ENCODE measurements at places on chromosomes 7 and 10.

DNA sequence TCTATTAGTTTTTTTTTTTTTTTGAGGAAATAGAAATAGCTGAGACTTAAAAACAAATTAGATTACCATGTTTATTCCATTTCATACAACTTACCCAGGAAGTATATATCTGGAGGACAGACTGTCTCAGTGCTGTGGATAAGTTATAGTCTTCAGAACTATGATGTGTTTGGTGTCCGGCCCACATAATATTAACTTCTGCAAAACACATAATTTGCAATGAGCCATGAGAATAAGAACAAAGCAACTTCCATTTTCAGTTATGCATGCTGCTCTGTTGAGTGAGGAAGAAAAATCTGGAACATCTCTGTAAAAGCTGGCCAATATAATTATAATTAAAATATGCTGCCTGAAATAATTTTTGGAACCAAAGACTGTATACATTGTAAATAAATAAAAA lies 130.9 kb downstream of the AGMO start:
- DNase-seq = no peak

GRCh38 chr10:9898633-9899395 lies 1118.9 kb upstream of the CELF2 start:
- no peak for DNase-seq

DNA sequence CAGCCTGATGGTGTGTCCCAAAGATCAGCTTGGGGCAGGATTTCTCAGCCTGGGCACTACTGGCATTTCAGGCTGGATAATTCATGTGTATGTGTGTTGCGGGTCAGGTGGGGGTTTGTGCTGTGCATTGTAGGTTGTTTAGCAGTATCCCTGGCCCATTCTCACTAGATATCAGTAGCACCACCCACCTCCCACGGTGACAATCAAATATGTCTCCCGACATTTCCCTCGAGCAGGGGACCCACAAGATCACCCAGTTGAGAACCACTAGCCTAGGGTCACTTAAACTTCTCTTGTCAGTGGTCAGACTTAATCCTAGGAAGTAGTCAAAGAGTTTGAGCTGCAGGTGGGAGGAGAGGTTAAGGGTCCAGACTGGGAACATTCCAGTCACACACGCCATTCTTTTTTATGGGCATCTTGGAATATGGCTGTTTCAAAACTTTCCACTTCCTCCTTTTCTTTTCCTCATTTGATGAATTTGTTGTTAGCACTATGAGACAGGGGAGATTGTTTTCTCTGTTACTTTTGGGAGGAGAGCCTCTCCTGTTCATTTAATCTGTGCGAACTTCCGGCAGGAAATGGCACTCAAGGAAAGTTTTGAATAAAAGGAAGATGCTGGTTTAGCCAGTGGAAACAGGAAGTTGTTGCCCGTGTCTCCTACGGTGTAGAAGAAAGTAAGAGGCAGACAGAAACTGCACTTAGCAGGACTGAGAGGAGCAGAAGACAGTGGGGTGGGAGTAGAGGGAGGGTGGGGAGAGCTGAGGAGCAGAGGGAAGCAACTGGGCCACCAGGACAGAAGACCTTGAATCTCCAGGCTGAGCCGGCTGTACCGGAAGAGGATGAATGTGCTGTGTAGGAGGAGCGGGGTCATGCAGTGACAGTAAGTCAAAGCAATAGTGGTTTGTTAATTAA lies 17.6 kb upstream of the EXOC6 start:
- peak; percentile 25 for DNase-seq

DNA sequence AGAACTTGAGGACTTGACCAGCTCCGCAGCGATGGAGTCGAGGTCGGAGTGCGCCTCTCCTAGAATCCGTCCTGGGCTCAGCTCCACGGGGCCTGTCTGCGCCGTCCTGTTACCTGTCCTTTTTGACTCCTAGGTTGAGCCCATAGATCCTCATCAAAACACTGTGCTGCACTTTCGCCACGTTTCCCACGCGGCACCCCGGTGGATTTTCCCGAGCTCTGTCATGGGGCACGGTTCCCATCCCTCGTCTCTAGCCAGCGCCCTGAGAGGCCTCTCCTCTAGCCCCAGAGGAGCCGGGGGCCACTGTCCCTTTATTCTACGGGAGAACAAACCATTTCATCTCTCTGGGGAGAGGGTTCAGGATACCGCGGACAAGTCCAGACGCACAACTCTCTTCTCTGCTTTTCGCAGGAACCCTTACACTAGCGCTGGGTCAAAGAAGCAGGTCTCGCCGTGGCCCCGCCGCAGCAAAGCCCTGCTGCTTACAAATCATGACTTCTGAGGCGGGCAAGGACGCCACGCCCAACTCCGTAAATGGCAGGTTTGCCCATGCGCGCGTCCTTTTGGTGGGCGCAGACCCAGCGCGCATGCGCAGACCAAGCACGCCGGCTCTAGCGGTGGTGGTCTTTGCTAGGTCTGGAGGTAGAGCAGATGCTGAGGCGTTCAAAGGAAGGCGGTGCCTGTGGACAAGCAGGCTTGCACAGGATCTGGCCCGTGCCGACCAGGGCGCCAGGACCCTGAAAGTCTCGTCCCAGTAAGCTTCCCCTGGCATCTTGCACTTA lies 10.3 kb upstream of the ANKRD7 start:
- peak; percentile 79 for DNase-seq

GRCh38 chr10:113453351-113453750 lies 99.5 kb upstream of the HABP2 start:
- DNase-seq = no peak

GRCh38 chr10:14016011-14016536 lies 314.6 kb downstream of the FRMD4A start:
- DNase-seq = no peak

DNA sequence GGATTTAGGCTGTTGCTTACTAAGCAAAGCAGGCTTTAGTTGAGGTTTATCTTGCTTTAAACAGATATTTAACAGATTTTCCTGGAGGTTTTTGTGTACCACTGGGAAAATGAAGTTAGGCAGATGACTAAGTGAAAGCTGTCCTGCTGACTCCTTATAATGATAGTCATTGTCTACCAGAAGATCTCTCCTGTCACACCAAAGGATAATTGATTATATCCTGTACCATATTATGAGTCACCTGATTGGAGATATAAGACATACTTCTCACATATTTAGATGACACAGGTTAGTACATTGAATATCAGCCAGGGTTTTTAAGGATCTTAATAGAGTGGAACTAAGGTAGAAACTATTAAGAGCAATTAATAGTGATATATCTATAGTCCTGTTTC lies 68.4 kb downstream of the PTEN start:
- no peak for DNase-seq

DNA sequence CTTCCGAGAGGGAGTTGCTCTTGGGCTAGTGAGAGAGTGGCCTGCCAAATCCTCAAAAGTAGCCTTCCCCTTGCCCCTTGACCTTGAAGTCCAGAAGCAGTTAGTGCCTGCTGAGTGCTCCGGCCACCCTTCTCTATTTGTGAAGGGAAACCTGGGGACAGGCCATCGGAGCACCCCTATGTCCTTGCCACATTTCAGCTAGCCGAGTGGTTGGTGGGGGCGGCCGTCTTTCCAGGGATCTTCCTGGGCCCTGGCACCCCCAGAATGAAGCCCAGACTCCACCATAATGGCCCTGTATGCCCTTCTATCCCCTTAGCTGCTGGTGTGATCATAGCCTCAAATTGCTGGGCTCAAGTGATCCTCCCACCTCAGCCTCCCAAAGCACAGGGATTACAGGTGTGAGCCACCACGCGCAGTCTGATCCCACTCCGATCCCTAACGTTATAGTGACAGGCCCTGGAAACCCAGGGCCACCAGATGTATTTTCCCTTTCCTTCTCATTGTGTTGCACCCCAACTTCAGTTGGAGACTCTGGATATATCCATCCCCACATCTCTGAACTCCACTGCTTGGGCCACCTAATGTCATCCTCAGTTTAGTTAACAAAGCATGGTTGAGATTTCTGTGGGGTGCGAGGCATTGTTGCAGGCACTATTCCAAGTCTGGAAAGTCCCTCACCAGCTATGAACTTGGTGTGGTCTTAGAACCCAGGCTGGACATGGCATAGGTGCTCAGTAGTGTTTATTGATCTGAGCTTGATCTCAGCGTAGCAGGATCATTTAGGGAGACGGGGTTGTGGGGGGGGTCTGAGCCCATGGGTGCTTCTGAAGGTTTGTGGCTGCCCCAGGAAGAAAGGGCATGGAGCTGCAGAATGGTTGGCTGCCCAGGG lies 1.6 kb downstream of the TSPAN14 start:
- DNase-seq = peak; percentile 19

DNA sequence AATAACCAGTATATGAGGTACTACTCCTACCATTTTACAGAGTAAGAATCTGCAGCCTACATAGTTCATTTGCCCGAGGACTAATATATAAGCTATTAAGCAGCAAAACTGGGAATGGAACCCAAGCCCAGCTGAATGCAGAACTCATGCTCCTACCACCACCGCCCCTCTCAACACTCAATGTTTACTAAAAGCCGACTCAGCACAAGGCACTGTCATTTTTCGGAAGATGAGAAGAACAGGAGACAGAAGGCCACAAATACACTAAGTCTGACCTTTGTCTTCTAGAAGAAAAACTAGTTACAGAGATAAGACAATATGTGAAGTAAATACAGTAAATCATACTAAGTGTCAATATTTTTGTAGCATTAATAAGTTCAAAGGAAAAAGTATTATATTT lies 40.6 kb upstream of the SLIT1 start:
- no peak for DNase-seq

GRCh38 chr10:104267721-104268404 lies 1.1 kb upstream of the GSTO2 start:
- DNase-seq = no peak

DNA sequence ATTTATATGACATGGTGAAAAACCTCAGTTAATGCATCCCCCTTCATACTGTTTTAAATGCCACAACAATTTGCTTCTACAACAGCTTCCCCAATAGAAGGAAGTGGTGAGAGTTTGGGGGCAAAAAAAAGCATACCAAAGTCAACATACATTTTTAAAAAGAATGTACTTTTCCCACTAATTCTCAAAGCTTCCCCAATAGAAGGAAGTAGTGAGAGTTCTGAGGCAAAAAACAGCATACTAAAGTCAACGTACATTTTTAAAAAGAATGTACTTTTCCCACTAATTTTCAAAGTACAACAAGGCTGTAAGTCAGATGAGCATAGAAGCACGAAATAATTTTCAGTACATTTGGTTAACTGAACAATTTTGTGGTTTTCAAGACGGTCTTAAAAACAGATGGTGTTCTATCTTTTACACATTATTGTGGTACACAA lies 24.0 kb downstream of the WASL start:
- no peak for DNase-seq

DNA sequence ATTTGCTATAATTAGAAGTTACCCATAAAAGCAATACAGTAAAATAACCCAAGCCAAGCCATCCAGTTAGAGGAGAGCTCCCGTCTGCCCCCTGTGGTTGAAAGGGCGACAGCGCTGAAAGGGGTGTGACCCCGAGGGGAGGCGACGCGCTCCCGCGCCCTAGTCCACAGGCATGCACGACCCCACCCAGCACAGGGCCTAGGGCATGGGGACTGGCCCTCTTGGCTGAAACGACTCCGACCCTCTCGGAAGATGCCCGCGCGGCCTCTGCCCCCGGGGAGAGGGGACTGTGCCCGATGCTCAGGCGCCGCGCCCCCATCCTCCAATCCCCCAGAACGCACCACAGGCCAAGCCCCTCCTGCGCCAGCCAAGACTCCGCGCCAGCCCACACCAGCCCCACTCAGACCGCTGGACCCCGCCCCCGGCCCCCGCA lies 64.0 kb downstream of the CSGALNACT2 start:
- peak; percentile 60 for DNase-seq

- DNase-seq = no peak
These were observed 22.0 kb downstream of the KLF6 start for GRCh38 chr10:3763035-3763456.

DNA sequence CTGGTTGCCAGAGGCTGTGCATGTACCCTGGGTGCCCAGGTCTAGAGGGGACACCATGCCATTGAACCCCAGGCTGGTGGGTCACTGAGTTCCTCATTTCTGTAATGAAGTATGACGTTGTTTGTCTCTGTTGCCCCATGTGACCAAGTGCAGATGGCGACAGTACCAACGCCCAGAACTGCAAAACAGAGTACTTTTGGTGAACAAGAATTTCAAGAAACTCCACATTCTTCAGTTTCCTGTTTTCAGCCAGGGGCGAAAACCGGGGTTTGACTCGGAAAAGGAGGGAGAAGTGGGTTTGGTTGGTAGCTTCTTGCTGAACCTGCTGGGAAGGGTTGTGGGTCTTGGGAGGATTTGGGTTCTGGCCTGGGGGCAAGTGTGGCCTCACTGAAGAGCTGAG lies 18.2 kb downstream of the CYP17A1 start:
- no peak for DNase-seq

DNA sequence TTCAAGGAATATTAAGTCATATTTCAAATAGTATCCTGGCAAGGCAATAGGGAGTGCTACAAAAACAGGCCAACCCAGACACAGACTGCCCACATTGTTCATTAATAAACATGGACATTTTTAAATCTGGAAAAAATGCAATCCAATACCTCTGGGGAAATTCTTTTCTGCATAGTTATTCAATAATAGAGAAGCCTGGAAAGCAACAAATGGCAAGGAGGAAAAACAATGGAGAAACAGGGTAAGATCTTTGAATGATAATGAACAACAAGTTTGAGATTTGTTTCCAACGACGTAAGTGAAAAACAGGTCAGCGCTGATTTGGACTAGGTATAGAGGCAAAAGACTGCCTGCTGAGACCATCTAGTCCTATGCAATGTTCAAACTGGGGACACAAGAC lies 44.7 kb upstream of the ZNF800 start:
- DNase-seq = no peak

GRCh38 chr10:109912335-109913281 lies 10.7 kb downstream of the XPNPEP1 start:
- DNase-seq = no peak

DNA sequence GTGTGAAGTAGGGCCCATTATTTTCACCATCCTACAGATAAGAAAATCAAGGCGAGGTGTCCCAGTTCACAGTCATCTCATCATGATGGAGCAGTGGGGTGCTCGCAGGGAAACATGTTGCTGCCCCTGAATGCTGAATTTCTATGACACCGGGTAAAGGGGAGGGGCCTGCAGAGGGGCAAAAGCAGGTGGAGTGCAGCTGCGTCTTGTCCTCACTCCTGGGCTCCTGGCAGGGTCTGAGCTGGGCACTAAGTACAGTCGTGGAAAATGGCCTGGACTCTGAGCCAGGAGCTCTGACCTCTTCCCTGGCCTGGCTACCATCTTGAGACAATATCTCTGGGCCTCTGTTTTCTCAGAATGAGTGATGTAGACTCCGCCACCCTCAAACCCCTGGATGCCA lies 253.1 kb upstream of the PITRM1 start:
- DNase-seq = no peak

GRCh38 chr7:151863386-151864079 lies 13.4 kb downstream of the PRKAG2 start:
- no peak for DNase-seq

- no peak for DNase-seq
These were observed 2.4 kb downstream of the AMPH start for GRCh38 chr7:38628630-38629385.
